ENCODE measurements at places on chromosomes 3 and 15.

DNA sequence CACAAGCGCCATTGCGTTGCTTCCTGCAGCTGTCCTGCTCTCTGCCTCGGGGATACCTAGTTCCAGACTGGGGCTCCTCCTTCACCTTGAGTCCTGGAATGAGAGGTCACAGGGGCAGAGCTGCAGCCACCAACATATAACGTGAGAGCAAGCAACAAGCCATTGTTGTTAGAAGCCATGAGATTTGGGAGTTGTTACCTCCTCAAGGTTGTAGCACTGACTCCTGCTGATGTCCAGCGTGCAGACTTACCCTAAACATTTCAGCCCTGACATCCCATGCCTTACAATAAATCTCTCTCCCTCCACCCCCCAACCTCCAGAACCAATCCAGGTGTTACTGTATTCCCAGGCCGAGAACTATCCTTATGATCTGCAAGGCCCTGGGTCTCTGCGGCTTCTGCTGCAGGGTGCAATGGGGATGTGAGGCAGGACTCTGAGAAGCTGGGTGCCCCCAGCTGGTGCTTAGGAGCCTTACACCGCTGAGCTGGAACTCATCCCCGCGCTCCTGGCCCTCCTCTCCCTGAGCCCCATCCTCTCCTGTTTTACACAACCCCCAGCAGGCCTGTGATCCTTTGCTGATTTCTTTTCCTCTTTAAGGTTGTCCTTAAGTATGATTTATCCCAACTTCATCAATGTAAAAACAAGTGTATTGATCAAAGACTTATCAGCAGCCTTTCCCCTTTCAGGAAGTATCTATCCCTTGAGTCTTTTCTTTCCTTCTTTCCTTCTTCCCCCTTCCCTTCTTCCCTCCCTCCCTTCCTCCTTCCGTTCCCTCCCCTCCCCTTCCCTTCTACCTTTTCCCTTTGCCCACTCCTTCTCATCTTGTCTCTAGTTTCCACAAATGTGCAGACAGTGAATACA, 84.2 kb upstream of the ABHD2 start:
- peak; percentile 8 for DNase-seq

GRCh38 chr3:81585937-81586336, 175.5 kb downstream of the GBE1 start:
- no peak for DNase-seq

DNA sequence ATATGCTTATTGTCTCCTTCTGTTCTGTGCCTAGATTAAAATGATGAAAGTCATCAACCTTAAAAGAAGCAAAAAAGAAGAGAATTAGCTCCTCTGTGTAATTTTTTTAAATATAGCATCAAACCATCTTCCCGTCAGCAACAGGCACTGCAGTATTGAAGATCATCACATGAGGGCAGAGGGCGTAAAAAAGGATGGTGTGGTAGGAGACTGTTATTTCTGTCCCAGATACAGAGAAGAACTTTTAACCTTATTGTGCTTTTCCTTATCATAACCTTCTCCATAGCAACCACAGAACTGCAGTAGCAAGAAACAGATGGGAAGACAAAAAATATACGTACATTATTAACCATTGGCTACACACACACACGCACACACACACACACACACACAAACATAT, 88.8 kb downstream of the IGSF11 start:
- no peak for DNase-seq

DNA sequence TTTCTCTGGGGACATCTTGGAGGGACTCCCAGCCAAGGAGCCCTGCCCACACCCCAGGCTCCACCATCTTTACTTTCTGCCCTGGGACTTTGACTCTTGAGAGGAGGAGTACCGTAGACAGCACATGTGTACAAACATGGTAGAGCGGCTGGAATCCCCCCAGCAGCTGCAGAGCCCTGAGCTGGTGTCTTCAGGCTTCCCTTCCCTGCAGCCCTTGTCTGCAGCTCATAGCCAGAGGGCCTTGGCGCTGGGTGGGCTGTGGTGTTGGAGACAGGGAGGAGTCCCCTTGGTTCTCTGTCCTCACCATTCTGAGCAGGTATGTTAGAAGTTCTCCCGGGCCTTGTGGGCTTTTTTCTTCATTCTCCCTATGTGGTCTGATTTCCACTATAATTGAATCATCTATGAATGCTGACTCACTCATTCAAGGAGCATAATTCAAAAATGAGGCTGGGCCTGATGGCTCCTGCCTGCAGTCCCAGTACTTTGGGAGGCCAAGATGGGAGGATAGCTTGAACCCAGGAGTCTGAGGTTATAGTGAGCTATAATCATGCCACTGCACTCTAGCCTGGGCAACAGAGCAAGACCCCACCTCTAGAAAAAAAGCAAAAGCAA, 97.8 kb upstream of the MEF2A start:
- DNase-seq, result no peak

- no peak for DNase-seq
These were observed 225.1 kb downstream of the NTRK3 start for GRCh38 chr15:88031461-88031860.

DNA sequence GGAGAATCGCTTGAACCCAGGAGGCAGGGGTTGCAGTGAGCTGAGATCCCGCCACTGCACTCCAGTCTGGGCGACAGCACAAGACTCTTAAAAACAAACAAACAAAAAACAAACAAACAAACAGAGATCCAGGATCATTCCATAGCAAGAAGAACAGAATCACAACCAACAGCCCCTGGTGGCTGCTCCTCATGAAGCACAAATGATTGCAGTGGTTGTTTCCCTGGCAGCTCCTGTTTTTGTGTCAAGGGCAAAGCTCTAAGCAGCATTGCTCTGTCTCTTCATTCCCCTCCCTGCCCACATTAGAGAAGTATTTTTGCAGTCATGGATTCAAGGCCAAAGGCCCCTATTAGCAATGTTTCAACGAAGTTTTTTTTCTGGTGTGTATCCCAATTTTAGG, 25.8 kb upstream of the BLM start:
- DNase-seq, result no peak

GRCh38 chr15:40441565-40442531, 1.1 kb downstream of the BAHD1 start:
- DNase-seq, result peak; percentile 42

GRCh38 chr15:92899948-92900730, at the start of gene CHD2:
CHD2 (plus strand) TSS chr15:92900324; CDS start chr15:92901238, 914 bp downstream.
- DNase-seq, result peak; percentile 59

GRCh38 chr3:11600501-11601282, 43.0 kb downstream of the VGLL4 start:
- no peak for DNase-seq

DNA sequence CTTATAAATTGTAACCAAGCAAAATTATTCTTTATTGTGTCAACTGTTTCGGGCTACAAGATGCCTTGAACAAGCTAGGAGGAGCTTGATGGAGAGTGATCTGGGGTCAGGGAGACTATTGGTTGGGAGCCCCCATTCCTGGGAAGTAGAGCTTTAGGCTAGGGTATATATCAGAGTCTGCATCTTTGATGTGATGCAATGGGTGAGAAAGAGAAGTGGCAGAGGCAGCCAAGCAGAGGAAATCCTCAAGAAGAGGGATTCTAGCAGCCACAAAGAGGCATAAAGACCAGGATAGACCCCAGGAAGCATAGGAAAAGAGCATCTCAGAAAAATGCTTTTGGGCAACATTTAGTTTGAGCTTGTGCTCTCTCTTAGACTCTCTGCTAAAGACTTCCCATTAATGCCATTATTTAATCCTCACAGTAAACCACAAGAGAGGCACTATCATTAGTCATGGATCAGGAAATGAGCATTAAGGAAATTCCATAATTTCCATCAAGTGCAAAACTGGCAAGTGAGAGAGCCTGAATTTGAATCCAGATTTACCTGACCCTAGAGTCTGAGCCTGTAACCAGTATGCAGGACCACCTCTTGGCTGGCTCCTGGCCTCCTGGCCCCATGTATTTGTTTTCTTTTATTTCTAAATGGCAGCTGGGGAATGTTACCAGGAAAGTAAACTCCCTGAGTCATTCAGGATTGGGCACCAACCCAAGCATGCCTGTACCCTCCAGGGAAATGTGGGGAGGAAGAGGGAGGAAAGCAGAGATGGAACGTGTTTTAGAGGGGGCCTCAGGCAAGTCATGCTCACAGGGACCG, 118.7 kb downstream of the RPL22L1 start:
- DNase-seq, result no peak

DNA sequence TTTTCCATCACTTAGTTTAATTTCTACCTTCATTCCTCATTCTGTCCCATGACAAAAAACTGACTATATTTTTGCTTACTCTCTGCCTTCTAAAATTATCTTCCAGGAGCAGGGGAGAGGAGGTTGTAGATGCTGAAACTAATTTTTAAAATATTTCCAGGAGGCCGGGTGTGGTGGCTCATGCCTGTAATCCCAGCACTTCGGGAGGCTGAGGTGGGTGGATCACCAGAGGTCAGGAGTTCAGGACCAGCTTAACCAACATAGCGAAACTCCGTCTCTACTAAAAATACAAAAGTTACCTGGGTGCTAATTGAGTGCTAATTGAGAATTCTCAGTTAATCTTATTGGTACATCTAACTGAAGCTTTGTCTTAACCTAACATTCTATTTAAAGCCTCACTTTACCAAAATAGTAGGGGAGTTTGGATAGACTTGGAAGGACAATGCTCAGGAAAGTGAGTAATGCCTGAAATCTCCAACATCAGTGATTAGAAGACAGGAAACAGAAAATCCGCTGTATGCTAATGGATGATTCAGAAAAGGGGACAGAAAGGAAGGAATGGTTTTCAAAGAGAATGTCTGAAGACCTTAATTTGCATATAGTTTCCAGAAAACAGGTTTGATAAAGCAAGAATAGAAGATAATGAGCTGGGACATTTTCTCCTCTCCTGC, 336.1 kb downstream of the GBE1 start:
- DNase-seq, result no peak

- no peak for DNase-seq
These were observed 184.0 kb downstream of the EBLN2 start for GRCh38 chr3:73245459-73245858.

DNA sequence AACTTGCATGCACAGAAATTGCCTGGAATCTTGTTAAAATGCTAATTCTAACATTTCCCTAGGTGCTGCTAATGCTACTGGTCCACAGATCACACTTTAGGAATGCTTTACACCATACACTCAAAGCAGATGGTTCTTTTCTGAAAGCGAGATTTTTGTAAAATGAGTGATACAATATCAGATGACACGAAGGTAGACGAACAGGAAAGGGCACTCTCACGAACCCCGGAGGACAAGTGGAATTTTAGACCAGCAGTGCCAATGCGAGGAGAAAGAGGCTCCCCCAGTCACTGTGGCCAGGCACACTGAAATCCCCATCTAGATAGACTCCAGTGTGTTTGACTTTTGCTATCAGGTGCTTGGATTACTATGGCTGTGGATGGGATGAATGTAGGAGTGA, 21.0 kb downstream of the FAIM start:
- no peak for DNase-seq

GRCh38 chr15:101139986-101140696, 111.7 kb downstream of the CHSY1 start:
- DNase-seq, result no peak

DNA sequence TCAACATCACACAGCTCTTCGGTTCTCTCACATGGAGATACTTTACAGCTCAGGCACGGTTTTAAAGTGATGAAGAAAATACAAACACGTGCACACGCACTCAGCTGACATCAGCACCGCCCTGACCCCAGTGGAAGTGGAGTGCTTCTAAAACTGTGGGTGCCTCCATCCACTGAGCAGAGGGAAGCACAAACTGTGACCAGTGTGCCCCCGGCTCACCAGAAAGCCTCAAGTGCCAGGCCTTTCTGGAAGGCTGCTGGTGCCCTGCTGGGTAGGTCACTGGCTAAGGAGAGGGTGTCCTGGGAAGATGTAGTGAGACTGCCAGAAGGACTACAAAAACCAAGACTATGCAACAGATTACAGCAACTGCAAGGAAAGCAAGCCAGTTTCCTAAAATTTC, 78.5 kb downstream of the OCA2 start:
- DNase-seq, result no peak

GRCh38 chr3:11339541-11339940, 67.3 kb downstream of the ATG7 start:
- no peak for DNase-seq

DNA sequence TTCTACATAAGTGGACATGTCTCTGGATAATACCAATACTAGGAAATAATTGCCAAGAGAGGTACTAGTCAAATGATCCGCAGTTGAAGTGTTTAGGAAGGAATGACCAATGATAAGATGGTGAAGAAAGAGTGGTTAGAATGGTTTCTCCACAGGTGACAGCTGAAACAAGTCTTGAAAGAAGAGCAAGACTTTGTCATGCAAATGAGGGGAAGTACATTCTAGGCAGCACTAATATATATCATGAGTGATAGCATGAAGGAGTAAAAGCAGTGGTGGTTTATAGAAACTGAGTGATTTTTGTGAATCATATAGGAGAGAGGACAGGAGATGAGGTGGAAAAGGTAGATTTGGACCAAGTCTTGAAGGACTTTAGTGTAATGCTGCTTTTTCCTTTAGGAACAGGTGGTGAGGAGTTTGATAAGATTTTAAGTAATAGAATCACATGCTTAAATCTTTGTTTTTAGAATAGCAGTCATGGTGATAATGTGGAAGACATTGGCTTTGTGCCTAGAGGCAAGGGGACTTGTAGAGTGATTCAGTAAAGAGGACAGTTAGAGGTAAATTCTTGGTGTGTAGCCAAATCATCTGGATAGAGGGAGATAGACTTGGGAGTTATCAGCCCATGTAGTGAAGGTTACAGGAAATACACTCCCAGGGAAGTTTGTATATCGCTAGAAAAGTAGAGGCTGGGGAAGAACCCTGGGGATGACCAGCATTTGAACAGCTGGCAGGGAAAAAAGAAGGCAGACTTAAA, 31.9 kb downstream of the SLMAP start:
- no peak for DNase-seq

DNA sequence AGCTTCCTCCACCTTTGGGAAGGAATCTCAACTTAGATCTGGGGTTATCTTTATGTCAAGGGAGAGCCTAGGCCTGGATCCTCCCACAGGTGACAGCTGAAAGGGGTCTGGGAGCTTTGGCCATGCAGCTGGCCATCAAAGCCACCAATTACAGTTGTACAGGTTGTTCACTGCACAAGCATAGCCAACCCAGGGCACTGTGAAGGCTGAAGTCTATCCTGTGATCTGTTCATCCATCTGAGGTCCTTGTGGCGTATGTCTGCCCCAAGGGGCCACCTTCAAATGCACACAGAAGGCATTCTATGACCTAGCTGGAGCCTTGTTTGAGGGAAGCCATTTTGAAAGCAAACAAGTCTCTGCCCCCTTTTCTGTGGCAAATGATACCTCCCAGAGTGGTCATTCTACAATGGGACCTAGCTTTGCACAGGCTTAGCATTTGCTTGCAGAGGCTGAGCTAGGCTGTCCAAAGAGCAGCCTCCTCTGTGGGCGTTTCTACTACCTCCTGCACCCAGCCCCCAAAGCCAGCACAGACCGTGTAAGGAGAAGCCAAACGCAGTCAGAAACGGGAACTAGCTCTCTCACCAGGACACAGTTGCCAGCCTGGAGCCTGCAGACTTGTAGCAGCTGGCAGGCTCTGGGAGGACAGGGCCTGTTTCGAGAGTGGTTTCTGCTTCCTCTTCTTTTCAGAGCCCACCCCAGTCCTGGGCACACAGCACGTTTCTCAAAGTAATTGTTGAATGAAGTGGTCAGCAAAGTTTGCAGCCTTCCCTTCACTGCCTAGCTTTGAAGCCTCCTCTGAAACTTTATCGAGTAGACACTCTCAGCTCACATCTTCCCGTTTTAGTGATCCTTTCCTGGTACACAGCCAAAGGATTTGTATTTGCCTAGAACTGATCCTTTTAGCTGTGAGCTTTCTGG, 157.3 kb upstream of the SMAD3 start:
- no peak for DNase-seq

GRCh38 chr3:11198070-11198469, 43.8 kb downstream of the HRH1 start:
- DNase-seq, result no peak

GRCh38 chr3:30349507-30349906, 256.9 kb upstream of the TGFBR2 start:
- no peak for DNase-seq

GRCh38 chr3:66370179-66370578, 130.6 kb downstream of the LRIG1 start:
- no peak for DNase-seq
